Naive thymus-derived CD8-positive, alpha-beta T cell (primary cell): ENCODE measurements at places on chromosomes 7 and 10. TPM values are rescaled to one million over a fixed set of nuclear protein-coding genes. Genes with fewer than 3 reads are reported as not detected.

H2BK1 gene
- polyA plus RNA-seq: not detected

DNA sequence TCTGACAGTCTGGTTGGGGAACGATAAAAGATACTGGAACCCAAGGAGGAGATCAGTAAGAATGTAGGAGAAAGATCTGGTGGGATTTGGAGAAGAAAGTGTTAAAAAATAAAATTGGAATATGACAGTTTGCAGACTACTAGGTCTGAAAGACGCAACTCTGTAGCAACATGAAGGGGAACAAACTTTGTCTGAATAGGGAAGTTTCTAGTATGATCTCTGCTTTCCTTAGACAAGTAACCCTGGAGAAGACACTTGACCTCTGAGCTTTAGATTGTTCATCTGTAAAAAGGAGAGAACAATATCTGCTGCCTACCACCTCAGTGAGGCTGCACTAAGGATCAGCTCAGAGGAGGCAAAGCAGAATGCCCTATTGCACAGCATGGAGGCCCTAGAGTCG is 3.0 kb upstream of the PRSS1 start:
- no peak for DNase-seq

GRCh38 chr10:32413513-32413912 is 32.4 kb upstream of the CCDC7 start:
- DNase-seq: no peak

GRCh38 chr7:127957886-127958285 is 73.4 kb downstream of the LRRC4 start:
- no peak for DNase-seq

GRCh38 chr7:2966466-2967078 is 77.1 kb downstream of the CARD11 start:
- DNase-seq: no peak
